ENCODE measurements at places on chromosomes 4 and X.

DNA sequence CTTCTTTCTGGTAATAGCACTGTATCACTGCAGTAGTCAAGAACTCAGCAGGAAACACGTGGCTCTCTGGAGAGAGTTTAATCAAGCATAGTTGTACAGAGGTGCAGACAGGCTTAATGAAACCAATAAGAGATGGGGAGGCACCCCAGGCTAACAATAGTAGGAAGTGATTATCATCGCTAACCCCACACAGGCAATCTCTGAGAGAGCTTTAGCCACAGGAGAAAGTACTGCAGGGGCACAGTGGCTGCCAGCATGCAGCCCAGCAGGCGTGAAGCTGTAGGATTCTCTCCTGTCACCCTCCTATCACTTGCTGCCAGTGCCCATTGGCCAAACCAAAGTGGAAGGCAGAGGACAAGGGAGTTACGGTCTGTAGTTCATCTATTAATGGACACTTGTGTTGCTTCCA lies 450.0 kb upstream of the RASGEF1B start:
- no peak for DNase-seq

DNA sequence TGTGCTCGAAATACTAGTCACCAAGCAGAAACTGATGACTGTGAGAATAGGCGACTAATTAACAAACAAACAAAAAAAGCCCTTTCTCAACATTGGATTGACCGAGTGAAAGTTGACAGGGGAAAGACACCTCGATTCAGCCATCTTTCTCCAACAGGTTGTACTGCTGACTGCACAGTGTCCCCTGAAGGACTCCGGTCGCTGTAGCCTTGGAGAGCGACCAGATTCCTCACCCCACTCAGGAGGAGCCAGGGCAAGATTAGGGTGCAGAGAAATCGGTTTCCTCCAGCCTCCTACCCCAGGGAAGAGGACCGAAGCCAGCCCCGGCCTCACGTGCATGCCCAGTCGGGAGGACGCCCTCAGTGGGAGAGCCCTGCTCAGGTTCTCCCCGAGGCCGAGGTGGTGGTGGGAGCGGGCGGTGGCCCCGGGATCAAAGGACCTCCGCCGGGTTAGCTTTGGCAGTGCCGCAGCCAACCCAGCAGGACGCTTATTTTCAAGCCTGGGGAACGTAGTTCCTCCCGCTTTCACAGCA lies 1.1 kb upstream of the RAP1GDS1 start:
- DNase-seq, result no peak

- DNase-seq, result no peak
Measured at GRCh38 chr4:148589182-148589581, 147.0 kb upstream of the NR3C2 start.

- no peak for DNase-seq
Measured at GRCh38 chr4:101419336-101420135, 72.2 kb upstream of the PPP3CA start.

GRCh38 chr4:119570401-119570800 lies 58.2 kb downstream of the PDE5A start:
- no peak for DNase-seq

Measured in activated CD4-positive, alpha-beta T cell treated with anti-CD3 and anti-CD28 coated beads, Interleukin-2, amount 50 U/mL, for 4 hours (primary cell).